ENCODE measurements at places on chromosomes 16 and 17. TPM values are rescaled to one million over a fixed set of nuclear protein-coding genes. Genes with fewer than 3 reads are reported as not detected.

- no peaks in the 10 kb centered on the region for H3K27me3 ChIP-seq
- no peak for DNase-seq
- peaks cover 19% of the 10 kb centered on the region for H3K4me1 ChIP-seq
Measured at GRCh38 chr16:11688520-11688886, 20.2 kb downstream of the SNN start.

- DNase-seq: no peak
- H3K36me3 ChIP-seq: no peaks in the 10 kb centered on the region
- no peak overlapping the region for H3K4me3 ChIP-seq
- H3K4me1 ChIP-seq: no peaks in the 10 kb centered on the region
- H3K27ac ChIP-seq: no peak overlapping the region
Measured at GRCh38 chr16:76639685-76640289, 362.6 kb downstream of the CNTNAP4 start.

HOXB13 gene
- not detected for polyA plus RNA-seq

GRB7 gene
- polyA plus RNA-seq: 1.2 TPM

DNA sequence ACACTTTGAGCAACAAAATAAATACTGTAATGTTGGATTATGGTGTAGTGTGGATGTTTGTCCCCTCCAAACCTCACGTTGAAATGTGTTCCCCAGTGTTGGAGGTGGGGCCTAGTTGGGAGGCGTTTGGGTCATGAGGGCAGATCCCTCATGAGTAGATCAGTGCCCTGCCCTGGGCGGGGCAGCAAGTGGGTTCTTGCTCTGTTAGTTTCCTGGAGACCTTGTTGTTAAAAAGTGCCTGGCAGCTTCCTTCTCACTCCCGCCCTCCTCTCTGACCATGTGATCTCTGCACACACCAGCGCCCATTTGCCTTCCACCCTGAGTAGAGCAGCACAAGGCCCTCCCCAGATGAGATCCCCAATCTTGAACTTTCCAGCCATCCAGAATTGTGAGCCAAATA lies 67.7 kb downstream of the MPRIP start:
- no peak overlapping the region for H3K4me3 ChIP-seq
- H3K36me3 ChIP-seq: peaks cover 26% of the 10 kb centered on the region
- peak overlapping the region; percentile 3 for H3K27ac ChIP-seq
- H3K27me3 ChIP-seq: no peaks in the 10 kb centered on the region
- H3K4me1 ChIP-seq: peaks cover 76% of the 10 kb centered on the region
- no peak for DNase-seq
